ENCODE measurements at places on chromosomes 5 and 9.

DNA sequence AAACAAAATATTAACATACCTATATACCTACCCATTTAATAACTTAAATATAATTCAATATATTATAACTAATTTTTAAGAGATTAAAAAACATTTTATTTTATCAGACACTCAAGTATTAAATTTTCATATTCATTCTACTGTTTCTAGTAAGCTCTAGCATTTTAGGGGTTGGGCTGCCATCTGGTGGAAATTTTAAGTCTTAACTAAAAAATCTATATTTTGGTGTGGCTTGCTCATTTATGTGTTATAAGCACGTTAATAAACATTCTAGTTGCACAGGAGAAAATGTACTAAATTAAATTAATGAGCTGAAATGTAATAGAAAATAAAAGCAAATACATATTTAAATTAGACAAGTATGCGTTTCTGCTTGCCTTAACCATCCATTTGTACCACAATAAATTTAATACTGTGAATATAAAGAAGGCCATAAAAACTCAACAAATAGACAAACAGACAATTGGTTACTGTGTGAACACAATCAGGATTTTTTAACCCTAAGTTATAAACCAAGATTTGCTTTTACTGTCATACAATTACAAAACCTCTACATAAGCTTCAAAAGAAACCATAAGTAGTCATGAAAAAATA lies 1728.3 kb upstream of the CDH9 start:
- no peak for DNase-seq

DNA sequence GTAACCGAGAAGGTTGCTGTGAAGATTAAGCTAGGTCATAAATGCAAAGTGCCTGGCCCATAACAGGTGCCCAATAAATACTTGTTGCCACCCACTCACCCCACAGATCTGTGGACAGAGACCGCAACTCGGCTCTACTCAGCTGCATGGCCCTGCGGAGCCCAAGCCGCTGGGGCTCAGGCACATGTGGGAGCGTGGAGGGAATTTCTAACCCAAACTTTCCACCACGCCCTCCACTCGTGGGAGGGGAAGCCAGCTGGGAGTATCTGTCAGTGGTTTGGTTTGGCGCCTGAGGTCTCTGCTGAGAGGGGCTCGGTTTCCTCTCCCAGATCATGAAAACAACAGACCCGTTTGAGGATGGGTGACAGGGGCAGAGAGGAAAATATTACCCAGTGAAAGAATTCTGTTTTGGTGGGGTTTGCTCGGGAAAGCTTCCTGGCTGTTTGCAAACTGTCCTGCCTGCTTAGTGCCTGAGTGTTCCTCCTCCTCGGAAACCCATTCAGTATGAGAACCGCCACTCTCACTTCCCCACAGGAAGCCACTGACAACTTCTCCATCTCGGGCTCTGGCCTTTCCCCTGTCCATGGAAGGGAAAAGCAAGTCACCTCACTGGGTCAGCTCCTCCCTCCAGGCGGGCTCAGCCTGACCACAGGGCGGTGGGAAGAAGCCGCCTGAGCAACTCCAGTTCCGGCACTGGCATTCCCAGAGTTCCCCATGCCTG lies 60.1 kb downstream of the RGS3 start:
- DNase-seq, result no peak

DNA sequence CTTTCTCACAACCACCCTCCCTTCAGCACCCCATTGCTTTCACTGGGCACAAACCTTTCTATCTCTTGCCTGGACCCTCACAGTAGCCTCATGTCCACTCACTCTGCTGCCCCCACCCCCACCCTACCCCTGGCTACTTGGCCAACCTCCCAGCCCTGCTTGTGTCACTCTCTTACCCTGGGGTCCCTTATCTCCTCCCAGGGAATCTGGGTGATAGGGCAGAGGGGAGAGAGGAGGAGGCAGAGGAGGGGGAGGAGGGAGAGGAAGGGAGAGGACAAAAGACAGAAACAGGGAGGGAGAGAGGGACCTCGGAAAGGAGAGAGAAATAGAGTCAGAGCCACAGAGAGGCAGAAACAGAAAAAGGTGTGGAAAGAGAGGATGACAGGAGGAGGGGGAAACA lies 25.0 kb upstream of the KIF12 start:
- DNase-seq, result no peak

- DNase-seq, result no peak
These were observed 22.6 kb upstream of the CTNNAL1 start for GRCh38 chr9:109035684-109036423.

DNA sequence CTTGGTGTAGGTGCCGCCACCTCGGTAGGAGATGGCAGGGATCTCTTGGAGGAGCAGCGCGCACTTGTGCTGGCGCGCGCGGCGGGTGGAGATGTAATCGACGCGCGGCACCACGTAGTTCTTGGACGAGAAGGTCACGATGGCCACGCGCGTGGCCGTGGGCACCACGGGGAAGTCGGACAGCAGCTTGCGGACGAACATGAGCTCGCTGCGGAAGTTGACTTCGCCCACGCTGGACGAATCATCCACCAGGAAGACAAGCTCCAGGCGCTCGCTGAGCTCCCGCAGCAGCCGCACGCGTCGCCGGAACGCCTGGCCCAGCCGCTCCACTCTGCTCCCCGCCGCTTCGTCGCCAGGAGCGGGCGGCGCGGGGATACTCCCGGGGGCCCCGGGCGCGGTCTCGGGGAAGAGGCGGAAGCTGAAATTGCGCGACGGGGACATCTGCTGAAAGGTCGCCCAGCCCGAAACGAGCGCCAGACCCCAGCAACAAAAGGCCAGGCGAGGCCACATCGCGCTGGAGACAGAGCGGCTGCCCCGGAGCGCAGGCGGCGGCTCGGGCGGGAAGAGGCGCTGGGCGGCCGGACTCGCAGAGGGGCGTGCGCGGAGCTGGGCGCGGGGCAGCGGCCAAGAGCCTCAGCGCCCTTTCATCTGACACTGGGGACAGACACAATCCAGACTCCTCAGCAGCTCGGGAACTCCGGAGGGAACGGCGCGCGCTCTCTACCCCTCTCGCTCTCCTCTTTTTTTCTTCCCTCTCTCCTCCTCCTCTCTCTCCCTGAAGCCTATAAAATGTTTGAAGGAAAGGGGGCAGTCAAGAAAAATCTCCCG lies at the start of gene SVEP1:
SVEP1 (minus strand) TSS at position 708 of the 828 bp plus-strand sequence; CDS start at position 510, 198 bp downstream.
- DNase-seq, result no peak

DNA sequence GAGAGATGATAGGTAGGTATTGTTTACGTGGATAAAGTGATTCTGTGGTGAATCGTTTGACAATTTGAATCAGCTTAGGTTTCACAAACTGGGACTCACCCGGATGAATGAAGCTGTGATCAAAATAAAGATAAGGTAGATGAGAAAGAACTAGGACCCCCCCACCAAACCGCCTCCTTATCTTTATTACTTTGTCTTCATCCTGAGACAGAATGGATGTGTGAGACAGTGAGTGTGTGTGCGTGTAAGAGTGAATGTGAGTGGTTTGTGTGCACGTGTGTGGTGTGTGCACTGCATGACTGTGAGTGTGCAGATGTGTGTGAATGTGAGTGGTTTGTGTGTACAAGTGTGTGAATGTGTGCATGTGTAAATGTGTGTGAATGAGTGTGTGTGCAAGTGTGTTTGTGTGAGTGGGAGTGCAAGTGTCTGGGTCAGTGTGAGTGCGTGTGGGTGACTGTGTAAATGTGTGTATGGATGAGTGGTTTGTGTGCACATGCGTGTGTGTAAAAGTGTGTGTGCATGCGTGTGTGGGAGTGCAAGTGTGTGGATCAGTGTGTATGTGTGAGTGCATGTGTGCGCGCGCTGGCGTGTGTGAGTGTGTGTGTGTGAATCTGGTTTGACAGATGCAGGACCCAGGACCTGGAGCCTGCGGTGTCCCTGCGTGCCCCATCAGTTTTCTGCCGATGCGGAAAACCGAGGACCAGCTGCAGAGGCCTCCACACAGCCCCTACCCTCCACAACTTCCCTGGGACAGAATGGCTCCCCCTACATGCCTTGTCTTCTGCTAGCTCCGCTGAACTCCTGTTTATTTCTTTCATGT lies 11.4 kb upstream of the ENG start:
- DNase-seq, result no peak

DNA sequence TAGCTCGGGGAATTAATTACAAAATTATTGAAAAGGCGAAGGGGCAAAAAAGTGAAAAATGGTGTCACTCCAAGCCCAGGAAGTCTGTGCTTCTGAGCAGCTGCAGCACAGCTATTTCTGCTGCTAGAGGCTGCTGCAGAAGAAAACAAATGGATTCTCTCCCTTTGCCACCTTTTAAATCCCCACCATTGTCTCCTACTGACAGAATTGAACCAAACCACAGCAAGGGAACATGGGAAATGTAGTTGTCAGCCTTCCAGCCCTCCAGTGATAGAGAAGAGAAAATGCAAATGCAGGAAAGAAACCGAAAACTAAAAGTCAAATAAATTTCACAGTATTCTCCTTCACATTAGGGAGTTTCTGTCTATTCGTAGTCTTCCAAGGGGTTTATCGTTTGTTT lies 33.4 kb upstream of the CDC42SE2 start:
- no peak for DNase-seq

DNA sequence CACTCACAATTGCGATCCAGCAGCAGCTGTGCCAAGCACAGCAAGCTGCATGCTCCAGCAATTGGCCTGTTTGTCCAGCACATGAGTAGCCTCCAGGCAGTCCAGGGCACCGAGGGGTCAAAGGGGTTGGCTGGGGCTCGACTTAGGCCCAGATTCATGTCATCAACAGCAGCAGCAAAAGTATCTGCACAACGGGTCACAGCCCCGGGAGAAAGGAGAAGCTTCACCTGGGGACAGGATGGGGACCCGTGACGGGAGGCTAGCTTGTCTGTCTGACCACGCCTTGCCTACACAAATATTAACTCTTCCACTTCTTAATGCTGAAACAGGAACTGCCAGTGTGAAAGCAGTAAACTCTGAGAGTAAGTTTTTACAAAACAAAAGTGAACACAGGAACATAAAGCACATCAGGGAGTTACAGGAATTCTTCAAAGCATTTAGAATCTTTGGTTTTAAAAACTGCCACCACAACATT lies 191.2 kb downstream of the PIK3R1 start:
- no peak for DNase-seq

DNA sequence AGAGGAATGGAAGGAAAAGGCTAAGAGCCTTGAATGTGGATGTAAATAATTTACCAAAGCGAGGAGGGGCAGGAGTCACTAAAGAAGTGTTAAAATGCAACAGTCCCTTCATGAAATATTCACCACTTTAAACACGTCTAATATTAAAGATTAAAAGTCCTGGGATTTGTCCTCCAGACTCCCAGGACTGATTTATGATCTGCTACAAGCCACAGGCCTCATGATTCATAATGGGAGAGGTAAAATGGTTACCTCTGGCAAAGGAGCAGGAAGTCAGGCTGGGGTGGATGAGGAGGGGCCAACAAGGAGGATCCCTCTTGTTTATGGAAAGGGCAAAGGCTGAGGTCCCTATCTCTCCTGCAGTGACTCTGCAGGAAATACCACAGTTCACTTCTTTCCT lies 292.4 kb downstream of the TRIM32 start:
- DNase-seq, result no peak

DNA sequence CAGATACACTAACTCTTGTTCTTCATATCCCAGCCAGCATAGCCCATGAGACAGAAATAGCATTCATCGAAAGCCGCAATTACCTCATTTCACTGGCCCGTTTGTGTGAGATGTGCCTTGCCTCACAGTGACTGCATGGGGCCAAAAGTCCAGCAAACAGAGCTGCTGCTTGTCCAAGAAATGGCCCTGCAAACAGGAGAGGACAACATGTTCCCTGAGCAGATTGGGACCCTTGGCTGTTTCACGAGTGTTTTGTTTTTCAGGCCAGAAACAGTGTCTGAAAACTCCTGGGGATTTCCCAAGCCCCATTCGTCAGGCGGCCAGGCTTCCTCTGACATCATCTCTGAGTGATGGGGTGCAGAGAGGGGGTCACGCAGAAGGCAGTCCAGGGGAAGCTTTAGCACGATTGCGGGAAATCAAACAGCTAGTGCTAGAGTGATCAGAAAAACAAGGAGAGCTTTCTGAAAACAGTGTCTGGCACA lies 503.6 kb upstream of the PAPPA start:
- no peak for DNase-seq

DNA sequence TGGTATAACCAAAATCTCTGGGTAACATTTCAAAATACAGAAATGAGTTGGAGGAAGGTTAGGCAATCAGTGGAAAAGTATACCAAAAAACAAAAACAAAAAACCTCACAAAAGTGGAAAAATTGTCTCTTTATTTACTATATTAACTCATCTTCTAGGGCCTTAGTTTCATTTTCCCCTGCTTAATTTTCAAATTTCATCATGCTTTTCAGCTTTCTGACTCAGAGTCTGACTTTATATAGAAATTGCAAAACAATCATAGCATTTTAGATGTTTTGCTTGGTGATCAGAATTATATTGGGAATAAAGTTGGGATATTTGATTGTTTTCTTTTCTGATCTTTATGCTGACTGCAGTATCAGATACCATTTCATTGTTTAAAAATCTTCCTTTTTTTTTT lies 257.0 kb upstream of the PRR16 start:
- DNase-seq, result no peak

DNA sequence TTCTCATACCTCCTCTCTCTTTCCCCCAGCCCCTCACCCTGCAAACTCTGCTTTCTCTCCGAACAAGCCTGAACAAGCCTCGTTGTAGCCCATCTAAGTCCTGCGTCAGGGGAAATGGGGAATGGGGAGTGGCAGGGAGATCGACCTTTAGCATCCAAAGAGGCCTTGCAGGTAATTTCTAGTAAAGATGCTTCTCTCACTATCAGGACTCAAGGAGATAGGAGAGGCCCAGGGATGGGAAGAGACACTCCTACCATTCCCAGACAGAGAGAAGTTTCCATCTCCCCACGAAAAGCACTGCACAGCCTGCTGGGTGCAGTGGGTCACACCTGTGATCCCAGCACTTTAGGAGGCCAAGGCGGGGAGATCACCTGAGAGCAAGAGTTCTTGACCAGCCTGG lies 44.4 kb upstream of the CTNNA1 start:
- no peak for DNase-seq

GRCh38 chr5:83844449-83845068 lies 123.9 kb upstream of the HAPLN1 start:
- DNase-seq, result no peak

GRCh38 chr5:94072116-94072515 lies 330.7 kb upstream of the POU5F2 start:
- no peak for DNase-seq

DNA sequence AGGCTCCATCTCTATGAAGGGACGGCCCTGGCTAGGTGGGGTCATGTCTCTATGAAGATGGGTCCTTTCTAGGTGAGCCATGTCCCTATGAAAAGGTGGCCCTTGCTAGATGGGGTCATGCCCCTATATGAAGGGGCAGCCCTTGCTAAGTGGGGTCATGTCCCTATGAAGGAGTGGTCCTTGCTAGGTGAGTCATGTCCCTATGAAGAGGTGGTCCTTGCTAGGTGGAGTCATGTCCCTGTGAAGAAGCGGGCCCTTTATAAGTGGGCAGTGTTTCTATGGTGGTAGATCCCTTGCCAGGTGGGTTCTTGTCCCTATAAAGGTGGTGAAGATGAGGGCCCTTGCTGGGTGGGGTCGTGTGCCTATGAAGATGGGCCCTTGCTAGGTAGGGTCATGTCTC lies 283.0 kb upstream of the IRX2 start:
- DNase-seq, result no peak

DNA sequence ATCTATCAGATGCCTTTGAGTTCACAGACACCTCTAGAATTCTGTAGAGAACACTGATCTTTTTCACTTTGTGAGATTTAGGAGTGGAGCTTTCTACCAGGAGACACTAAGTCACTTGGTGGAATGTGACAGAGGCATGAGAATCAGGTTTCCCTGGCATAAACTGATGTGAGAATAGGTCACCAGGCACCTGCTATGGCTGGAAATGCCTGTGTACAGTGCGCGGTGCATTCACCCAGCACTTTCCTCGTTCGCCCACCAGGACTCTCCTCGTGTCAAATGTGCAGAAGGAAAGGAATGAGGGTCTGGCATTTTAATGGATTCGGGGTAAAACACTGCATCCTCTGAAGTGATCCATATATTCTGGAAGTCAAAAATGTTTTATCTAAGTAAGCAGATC lies 281.8 kb upstream of the TUT7 start:
- no peak for DNase-seq
